ENCODE measurements at places on chromosomes 3 and 15.

GRCh38 chr15:70558406-70559264 is 204.7 kb downstream of the UACA start:
- DNase-seq: no peak

GRCh38 chr15:89112341-89112971 is 24.2 kb downstream of the ABHD2 start:
- DNase-seq: no peak

GRCh38 chr15:99507016-99507503 is 58.7 kb upstream of the MEF2A start:
- DNase-seq: no peak

GRCh38 chr15:47503876-47504275 is 213.4 kb upstream of the SEMA6D start:
- no peak for DNase-seq

DNA sequence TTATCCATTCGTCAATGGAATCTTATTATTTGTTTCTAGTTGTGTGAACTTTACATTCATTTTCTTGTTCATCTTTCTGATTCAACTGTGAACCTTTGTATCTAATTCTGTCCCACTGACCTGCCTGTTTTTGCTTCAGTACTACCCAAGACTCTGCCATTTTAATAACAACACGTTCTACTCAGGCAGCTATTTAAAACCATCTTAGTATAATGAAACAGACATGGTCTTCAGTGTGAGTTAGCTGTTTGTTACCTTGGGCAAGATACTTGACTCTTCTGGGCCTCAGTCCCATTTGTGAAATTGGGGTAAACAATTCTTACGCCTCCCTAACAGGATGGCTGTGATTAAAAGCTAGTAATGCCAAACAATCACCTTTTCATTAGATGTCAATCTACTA is 1.6 kb downstream of the BTBD1 start:
- DNase-seq: no peak

DNA sequence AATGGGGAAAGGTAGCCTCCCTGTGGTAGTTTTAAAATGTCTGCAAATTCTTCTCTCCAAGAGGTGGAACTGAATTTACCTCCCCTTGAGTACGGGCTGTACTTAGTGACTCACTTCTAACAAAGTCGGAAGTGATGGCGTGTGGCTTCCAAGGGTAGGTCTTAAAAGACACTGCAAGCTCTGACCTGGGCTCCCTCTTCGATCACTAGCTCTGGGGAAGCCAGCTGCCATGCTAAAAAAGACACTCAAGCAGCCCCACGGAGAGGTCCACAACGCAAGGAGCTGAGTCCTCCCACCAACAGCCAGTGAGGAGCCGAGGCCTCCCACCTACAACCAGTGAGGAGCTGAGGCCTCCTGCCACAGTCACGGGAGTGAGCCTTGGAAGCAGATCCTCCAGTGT is 122.0 kb upstream of the HACD2 start:
- no peak for DNase-seq

GRCh38 chr3:71487418-71487817 is 96.1 kb downstream of the FOXP1 start:
- DNase-seq: no peak

GRCh38 chr3:150242220-150242936 is 165.7 kb upstream of the TSC22D2 start:
- no peak for DNase-seq

- DNase-seq: no peak
Measured at GRCh38 chr3:171755015-171755589, 55.2 kb downstream of the PLD1 start.
